Stimulated activated CD8-positive, alpha-beta memory T cell treated with anti-CD3 and anti-CD28 coated beads, Interleukin-4, amount 100 ng/mL, for 4 hours (primary cell): ENCODE measurements at places on chromosomes 4 and X.

DNA sequence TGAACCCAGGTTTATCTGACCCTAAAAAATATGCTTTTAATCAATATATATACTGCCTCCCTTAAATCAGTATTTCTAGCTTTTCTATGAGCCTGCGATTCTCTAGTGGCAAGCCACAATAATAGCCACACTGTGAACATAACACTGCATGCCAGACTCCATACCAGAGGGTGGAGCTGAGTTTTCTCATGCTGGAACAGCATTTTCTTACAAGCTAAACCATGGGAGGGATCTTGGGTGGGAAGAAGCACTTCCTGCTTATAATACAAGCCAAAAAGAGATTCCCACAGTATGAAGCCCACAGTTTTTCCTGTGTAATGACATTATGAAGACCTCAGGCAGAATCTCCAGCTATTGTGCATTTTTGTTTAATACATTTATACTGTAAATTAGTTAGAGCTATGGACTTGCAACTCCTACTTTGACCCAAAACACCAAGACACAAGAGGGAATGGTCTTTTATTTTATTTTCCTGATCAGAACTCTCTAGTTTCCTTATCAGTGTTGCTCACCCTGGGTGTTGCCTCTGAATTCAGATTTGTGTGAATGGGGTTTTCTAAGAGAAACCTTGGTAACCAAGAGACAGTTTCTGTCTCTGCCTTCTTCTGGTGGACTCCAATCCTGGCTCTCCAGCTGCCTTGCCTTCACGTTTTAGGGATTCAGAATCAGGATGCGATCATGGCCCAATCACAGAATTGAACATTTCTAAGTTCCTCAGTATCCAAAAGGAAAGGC lies 74.5 kb upstream of the EOLA2 start:
- DNase-seq, result no peak

- no peak for DNase-seq
Observed at GRCh38 chrX:10549280-10549679, 71.1 kb downstream of the MID1 start.

DNA sequence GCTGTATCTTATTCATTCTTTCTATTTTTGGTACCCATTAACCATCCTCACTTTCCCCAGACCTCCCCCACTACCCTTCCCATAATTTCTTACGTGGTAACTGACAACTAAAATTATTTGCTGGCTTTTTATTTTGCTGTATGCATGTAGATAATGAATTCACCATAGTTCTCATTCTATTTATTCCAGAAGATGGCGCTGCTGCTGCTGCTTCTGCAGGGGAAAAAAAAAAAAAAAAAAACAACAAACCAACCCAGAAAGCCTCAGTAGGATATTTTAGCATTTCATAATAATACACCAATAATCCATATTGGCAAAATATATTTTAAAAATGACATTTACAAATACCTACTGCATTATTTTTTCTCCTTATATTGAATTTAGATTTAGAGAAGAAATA lies 416.6 kb upstream of the MAGEB18 start:
- no peak for DNase-seq

GRCh38 chr4:46844325-46844917 lies 64.6 kb downstream of the COX7B2 start:
- DNase-seq, result no peak

GRCh38 chr4:56786955-56787354 lies 34.5 kb downstream of the SPINK2 start:
- DNase-seq, result no peak

- no peak for DNase-seq
Observed at GRCh38 chr4:92231511-92231910, 72.3 kb upstream of the GRID2 start.

- no peak for DNase-seq
Observed at GRCh38 chr4:140081641-140082390, 72.2 kb downstream of the MAML3 start.

DNA sequence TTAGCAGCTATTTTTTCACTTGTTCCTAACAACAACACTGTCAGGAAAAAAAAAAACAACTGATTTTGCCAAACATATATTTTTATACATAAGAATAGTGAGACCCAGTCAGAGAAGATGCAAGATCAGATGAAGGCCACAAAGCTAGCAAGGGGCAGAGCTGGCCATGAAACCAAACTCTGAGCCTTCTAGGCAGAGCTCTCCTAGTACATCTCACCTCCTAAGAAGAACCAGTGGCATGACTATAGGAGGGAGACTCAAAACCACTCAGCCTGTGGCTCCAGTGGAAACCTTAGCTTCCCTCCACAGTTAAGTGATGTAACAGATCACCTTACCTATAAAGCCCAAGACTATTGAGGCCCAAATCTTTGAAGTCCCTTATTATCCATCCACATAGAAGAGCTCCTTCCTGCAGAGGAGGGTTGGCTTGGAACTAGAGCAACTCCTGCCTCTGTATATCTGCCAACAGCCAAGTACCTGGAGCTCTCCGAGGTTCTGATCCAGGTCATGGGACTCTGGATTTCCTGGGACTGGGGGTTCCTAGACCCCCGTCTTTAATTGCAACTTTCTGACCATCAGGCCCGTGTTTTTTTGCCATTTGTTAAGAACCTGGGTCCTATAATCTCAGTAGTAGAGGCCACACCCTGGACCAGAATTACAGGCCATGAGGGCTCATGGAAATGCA lies 136.5 kb downstream of the SH3KBP1 start:
- DNase-seq, result no peak

GRCh38 chr4:83282049-83282535 lies 2.5 kb downstream of the COQ2 start:
- DNase-seq, result peak; percentile 30

DNA sequence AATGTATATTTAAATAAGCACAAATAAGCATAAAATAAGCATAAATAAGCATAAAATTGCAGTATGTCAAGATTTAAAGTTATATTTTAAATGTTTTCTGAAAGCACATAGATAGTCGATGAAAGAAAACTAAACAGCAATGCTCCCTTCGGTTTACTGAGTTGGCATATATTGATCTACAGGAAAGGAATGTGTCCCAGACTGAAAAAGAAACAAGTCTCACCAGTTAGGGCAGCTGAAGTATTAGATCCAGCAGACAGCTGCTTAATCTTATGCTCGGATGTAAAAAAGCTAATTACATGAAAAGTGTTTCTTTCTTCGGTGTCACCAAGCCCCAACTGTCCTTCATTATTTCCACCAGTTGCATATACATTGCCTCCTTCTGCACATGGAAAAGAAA lies 8.7 kb downstream of the RPGR start:
- DNase-seq, result no peak

DNA sequence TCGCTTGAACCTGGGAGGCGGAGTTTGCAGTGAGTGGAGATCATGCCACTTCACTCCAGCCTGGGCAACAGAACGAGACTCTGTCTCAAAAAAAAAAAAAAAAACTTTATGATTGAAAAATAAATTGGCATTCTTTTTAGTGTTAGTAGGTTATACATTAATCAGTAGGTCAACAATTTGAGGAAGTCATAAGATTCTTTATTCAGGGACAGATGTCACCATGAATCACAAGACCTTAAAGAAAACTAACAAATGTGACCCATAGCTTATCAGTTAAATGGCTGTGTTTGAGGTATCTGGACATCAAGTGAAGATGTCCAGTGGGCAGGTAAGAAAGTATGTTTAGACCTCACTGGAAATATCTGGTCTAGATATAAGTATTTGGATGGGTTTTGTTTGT lies 9.3 kb upstream of the PRMT9 start:
- DNase-seq, result no peak

- no peak for DNase-seq
Observed at GRCh38 chr4:112172180-112172579, 26.9 kb downstream of the FAM241A start.

DNA sequence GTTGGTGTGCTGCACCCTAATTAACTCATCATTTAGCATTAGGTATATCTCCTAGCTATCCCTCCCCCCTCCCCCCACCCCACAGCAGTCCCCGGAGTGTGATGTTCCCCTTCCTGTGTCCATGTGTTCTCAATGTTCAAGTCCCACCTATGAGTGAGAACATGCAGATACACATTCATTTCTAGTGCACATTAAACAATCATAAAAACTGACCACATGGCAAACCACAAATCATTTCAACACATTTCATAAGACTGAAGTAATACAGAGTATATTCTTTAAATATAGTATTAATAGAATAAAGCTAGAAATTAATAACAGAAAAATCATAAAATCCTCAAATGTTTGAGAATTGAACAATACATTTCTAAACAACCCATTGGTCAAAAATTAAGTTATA lies 34.1 kb downstream of the PRKG2 start:
- no peak for DNase-seq

GRCh38 chr4:133618963-133619362 lies 469.9 kb downstream of the PCDH10 start:
- no peak for DNase-seq

DNA sequence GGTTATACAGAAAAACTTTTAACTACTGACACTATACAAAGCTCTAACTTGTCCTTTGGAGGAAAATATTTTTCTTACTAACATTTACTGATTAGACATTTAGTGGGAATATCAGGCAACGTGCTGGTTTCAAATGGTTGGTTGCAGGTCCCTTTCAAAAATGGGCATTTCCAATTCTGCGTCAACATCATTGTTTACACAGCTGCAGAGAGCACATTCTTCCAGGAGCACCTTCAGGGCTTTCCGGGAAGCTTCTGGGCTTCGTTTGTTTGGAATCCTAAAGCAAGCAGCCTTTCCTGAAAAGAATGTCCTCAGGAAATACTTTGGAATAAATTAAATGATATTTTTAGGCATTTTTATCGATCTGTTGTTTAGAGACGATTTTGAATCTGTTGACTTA lies 289.7 kb downstream of the TRIML1 start:
- no peak for DNase-seq

GRCh38 chr4:26310264-26310663 lies 10.6 kb upstream of the RBPJ start:
- DNase-seq, result no peak

DNA sequence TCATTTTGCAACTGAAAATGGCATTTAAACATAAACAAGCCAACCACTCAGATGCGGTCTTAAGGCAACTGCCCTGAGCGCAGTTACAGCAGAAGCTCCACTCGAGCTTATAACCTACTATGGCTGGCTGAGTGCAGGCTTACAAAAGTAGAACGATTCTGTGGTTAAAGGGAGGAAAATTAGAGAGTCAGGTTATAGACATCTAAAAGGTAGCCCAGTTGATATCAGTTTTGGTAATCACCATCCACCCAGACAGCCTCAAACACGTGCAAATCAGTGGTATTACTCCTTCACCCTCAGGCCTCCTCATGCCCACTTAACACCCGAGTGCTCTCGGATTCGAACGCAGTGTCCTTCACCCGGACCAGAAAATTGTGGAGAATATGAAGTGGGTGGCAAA lies 3.1 kb downstream of the LEF1 start:
- no peak for DNase-seq

DNA sequence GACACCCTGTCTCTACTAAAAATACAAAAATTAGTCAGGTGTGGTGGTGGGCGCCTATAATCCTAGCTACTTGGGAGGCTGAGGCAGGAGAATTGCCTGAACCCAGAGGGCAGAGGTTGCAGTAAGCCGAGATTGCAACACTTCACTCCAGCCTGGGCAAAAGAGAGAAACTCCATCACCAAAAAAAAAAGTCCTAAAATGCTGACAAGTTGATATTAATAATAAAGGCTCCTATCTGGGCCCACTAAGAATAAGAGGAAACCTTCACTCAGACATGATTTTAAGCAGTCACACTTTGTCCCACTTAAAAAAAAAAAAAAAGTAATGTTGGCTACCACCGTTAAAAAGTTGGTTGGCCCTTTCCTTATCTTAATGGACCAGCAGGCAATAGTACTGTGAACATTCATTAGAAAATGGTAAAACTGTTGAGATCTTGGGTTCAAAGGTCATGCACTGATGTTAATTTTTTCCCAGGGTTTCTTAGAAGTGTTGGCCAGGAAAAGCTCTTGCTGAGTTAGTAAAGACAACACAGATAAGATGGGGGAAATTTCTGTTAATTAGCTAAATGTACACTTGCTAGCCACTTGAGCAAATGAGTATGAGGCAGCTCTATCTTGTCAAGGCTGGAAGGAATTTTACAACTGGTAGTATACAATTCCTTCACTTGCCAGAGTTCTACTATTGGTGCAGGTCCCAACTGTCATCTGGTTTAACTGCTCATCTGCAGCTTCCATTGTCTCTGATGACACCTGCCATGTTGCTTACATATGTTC lies 43.6 kb upstream of the BMP2K start:
- no peak for DNase-seq

- DNase-seq, result no peak
Observed at GRCh38 chr4:7779432-7779768, 160.3 kb downstream of the AFAP1 start.

GRCh38 chr4:1711571-1712215 lies 426 bp downstream of the SLBP start:
- DNase-seq, result no peak

- DNase-seq, result no peak
Observed at GRCh38 chrX:18203631-18204030, 17.1 kb downstream of the BEND2 start.

DNA sequence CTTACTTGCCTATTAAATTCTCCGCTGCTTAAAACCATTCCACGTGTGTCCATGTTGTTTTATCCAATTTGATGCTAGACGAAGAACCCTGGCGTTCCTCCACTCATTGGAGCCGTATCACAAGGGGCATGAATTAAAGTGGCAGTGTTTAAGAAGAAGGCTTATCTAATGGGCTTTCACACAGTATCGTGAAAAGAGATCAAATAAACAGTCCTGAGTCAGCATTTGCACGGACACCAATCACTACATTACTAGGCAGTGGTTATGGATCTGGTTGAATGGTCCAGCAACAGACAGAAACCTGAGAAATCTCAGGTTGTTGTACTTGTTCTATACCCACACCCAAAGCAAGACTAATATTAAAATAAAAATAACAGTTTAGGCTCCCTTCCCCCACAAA lies 671.6 kb downstream of the FAT4 start:
- no peak for DNase-seq

GRCh38 chrX:141934059-141934641 lies 30.5 kb downstream of the MAGEC1 start:
- DNase-seq, result no peak

- no peak for DNase-seq
Observed at GRCh38 chr4:106034220-106034619, 138.9 kb downstream of the NPNT start.

DNA sequence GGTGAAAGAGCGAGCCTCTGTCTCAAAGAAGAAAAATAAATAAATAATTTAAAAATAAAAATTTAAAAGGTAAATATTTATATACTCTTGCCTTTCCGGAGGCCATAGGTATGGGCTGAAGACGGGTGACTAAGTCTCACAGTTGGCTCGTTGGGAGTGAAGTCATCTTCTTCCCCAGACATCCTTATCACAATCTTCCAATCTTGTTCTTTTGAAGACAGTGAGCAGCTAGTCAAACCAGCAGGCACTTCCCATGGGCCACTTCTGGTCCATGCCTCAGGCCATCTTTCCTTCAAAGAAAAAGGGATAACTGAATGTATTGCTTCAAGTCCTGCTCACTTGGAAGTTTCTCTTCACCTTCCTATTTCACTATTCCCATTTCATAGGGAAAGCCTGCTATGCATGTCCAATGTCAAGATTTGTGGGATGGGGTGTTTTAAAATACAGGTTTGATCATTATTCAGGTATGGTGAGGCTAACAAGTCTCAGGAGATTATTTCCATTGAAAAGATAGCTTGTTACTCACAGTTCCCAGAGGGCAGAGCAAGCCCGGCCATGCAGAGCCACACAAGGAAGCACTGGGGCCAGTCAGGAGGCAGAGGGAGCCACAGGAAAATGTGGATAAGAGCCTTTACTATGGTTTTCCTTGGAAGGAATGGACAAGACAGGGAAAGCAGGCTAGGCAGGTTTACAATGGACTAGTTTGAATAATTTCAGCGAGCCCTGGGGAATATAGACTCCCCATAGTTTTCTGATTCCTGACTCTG lies 33.3 kb upstream of the VCX2 start:
- DNase-seq, result no peak

- no peak for DNase-seq
Observed at GRCh38 chr4:88702782-88703181, 5.2 kb upstream of the NAP1L5 start.
